Left forelimb (tissue), 1 donor: ENCODE measurements at places on chromosomes 11 and 22.

GRCh38 chr22:17858033-17858432 lies 83.8 kb upstream of the BID start:
- no peak for DNase-seq

DNA sequence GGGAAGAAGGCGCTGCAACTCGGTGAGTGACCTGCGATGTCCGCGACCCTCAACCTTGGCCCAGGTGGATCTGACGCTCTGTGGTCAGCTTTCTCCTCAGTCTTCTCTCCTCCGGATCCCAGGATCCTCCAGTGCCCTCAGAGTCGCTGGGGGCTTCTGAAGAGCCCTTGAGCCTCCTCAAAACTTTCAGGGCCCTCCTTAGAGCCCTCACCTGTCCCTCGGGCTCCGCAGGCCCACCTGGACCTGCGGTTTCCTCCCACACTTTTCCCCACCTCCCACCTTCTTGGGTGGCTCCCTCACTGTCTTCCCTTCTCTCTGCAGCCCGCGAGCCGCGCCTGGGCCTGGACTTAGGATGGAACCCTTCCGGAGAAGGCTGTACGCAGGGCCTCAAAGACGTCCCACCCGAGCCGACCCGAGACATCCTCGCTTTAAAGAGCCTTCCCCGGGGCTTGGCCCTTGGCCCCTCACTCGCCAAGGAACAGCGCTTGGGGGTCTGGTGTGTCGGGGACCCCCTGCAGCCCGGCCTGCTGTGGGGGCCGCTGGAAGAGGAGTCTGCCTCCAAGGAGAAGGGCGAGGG lies 335 bp downstream of the ZNF408 start:
- no peak for DNase-seq

- DNase-seq, result no peak
Observed at GRCh38 chr11:125199915-125200314, 35.4 kb downstream of the PKNOX2 start.

DNA sequence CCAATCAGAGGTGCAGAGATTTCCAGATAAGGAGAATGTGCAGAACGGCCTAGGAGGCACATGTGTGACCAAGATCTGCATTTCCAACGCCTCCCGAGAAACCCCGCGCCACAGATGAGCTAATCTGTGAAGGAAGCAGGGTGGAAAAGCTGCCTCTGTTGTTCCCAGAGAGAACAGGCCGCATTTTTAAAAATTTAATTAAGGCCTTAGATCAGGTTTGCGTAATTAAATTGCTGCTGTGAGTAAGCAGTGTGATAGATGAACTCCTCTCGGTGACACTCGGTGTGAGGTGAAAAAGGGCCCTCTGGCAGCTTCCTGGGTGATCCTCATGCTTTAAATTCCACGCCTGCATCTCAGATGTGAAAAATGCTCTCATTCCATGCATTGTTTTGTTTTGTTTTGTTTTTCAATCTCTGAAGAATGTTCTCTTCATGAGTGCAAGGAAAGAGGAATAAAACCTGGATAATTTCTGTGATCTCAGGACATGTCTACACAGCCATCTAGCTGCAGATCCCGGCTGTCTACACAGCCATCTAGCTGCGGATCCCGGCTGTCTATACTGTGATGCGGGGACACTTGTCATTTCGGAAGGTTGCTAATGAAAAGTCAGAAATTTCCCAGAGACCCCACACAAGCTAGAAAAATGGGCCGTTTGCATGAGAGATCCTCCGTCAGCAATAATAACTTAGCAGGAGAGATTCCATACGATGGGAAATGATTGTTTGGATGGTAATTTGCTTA lies 1398.9 kb downstream of the BRD1 start:
- no peak for DNase-seq

DNA sequence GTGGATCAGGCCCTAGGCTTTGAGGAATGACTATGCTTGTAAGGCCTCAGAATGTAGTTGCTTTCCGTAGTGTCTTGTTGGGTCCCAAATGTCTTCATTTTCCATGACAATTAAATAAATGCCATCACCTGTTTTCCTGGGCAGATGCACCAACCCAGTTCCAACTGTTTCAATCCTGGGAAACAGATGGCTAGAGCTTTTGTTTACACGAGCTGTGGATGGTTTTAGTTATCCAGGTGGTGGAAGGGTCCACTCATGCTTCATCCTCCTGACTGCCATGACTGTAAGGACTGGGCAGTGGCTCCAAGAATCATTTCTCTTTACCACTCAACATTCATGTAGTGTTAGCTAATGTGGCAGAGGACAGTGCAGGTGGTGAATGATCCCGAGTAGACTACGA lies 8.6 kb downstream of the RCN1 start:
- no peak for DNase-seq

DNA sequence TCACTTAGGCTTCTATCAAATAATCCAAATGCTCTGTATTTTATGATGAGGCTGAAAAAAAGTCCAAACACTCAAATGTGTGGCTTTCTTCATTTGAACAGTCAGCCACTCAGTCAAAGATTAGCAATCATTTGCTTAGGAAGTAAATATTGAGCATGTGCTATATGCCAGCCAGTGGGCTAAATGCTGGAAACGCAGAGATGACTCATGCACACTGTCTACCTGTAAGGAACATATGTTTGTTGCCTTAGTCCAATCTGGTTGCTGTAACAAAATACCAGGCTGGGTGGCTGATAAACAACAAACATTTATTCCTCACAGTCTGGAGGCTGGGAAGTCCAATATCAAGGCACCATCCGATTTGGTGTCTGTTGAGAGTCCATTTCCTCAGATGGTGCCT lies 617.3 kb downstream of the NTM start:
- DNase-seq, result no peak

GRCh38 chr11:30478923-30479322 lies 107.2 kb downstream of the MPPED2 start:
- no peak for DNase-seq

GRCh38 chr22:20970939-20971657 lies 4.0 kb downstream of the AIFM3 start:
- DNase-seq, result no peak

GRCh38 chr11:113991718-113992458 lies 17.0 kb downstream of the HTR3A start:
- no peak for DNase-seq

DNA sequence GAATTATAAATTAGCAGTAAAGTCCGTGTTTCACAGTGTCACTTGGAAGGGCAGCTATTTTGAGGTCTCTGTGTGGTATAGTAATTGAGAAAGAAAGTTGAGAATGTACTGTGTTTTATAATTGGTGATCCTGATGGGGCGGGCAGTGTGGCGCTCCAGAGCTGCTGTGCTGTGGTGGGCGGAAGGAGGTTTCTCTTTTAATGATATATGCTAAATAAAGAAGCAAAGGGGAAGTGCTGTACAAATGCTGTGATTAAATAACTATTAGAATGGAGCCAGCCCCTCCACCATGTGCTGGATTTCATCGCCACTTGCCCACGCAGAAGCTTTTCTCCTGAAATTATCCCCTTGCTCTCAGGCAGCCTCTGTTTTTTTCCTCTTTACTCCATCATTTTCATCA lies 24.6 kb downstream of the ATXN10 start:
- no peak for DNase-seq

- DNase-seq, result no peak
Observed at GRCh38 chr11:130772266-130773227, 143.7 kb downstream of the SNX19 start.

DNA sequence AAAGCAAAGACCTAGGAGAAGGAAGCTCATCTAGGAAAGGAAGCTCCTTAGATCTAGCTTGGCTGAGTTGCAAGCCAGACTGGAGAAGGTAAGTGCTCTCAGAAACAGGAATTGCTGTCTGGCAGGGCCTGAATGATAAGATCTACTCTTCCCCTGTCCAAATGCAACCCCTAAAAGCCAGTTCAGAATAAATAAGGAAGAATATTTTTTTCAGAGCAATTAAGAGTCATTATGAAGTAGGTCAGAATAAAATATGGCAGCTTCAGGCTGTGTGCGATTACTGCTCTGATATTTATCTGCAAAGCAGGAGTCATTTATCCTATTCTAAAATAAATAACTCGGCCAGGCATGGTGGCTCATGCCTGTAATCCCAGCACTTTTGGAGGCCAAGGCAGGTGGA lies 82.1 kb downstream of the PIWIL4 start:
- no peak for DNase-seq

DNA sequence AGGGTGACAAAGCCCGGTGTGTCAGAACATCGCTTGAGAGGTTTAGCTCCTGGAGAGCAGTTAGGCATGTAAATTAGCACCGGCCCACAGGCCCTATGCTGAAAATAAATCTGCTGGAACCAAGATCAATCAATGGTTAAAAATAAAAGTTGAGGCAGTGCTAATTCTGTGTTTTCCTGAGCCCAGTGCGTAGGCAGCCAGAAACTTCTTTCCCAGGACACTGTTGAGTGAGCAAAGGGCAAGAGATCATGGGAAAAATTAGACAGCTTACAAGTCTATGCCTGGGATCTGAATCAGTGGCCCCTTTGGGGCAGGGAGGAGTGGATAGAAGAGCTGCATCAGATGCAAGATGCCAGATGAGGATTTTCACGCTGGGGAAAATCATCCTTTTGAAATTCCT lies 539.2 kb downstream of the BUD13 start:
- no peak for DNase-seq

DNA sequence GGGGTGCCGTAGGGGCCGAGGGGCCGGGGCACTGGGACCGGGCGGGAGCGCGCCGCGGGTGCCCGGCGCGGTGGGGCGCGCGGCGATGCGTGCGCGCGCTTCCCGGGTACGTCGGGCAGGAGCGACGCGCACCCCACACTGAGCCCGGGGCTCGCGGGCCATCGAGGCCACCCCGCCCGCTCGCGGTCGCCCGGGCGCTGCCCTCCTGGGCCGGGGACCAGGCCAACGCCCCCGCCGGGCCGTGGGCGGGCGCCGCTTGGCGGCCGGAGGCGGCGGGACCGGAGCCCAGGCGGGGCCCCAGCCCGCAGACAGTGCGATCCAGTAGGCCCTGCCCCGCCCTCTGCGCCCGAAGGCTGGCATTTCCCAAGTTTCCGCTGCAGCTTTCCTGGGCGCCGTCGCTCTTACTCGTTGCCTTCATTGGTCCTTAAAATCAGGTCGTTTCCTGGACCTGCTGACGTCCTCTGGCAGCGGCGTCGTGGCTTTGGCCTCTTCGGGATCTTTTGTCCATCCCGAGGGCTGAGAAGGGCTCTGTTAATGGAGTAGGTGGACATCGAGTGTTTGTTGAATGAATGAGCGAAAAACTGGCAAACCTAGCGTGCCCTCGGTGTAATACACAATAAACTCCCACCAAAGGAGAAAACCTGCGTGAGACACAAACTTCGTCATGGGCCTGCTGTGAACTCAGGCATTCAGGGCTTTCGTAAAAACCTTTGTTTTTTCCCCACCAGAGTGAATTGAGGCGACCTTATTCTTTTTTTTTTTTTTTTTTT lies 638 bp downstream of the PARVA start:
- DNase-seq, result peak; percentile 86

DNA sequence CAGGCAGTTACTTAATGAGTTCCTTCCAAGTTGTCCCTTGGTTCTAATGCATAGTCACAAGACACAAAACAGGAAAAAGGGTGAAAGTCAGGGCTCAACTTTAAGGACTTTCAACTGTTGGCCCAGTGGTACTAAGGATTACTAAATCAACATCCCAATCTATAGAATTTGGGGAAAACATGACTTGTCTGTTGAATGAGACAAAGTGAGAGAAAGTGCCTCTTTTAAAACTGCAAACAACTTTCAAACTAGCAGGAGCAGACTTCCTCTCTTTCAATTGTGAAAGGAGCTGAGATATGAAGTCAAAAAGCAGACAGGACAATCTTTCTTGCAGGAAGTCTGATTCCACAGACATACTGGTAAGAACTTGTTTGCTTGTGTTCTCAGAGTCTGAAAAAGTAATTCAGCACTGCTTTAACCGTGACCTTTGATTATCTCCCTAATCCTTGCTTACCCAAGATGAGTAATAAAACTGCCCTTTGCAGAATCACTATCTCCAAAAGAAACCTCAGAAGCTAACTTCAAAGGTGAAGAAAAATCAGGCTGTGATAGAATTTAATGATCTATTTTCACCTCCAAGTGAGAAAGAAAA lies 960.7 kb upstream of the RAG2 start:
- DNase-seq, result no peak

- no peak for DNase-seq
Observed at GRCh38 chr11:34599406-34599945, 21.4 kb upstream of the EHF start.

GRCh38 chr11:108197351-108197750 lies 25.1 kb downstream of the NPAT start:
- no peak for DNase-seq

- no peak for DNase-seq
Observed at GRCh38 chr11:22749536-22749935, 80.1 kb downstream of the SVIP start.

- DNase-seq, result no peak
Observed at GRCh38 chr11:69552951-69553350, 71.5 kb downstream of the LINC01488 start.

- no peak for DNase-seq
Observed at GRCh38 chr11:8745431-8746253, 63.0 kb downstream of the RPL27A start.

DNA sequence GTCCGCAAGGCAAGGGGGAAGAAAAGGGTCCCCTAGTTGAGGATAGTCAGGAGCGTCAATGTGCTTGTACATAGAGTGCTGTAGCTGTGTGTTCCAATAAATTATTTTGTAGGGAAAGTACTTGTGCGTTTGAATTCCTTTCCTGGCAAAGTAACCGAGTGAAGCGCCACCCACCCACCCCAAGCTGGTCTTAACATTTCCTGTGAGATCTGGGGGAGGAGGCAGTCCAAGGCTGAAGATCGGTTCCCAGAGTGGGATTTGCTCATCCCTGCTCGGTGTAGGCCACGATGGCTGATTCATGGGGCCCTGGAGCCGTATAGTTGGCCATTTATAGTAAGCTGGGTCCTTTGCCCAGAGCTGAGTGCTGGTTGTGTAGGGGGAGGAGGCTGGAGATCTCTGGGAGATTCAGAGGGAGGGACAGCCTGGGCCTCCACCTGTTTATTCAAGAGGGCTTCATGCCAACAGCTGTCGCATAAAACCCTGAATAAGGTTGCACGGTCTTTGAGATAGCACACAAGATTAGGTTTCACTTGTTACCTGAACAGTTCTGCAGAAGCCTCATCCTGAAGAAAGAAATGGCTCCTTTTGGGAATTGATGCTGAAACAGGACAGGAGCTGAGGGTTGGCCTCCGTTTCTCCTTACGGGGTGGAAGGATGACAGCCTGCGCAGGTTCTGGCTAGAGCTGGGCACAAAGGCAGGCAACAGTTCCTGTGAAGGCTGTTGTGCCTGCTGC lies 2.4 kb downstream of the ATF4 start:
- DNase-seq, result no peak

DNA sequence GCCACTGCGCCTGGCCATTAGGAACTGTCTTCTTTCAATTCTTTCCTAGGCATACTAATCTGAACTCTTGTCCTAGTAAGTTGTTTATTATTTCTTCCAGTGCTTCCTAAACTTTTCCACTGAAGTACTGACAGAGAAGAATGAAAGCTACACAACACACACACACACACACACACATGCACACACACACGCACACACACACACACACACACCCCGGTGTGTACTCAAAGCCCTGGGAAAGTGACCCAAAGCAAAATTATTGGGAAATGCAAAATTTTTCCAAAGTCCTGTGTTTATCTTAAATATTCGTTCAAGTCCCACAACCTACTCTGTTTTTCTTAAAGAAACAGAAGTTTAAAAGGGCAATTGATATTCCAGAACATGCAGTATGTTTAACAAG lies 19.4 kb upstream of the SIK2 start:
- no peak for DNase-seq
